Hypothalamus (tissue), 51 donors: ENCODE measurements at places on chromosomes 3 and 15.

- no peak for DNase-seq
Observed at GRCh38 chr3:63656786-63657185, 4.3 kb downstream of the SNTN start.

DNA sequence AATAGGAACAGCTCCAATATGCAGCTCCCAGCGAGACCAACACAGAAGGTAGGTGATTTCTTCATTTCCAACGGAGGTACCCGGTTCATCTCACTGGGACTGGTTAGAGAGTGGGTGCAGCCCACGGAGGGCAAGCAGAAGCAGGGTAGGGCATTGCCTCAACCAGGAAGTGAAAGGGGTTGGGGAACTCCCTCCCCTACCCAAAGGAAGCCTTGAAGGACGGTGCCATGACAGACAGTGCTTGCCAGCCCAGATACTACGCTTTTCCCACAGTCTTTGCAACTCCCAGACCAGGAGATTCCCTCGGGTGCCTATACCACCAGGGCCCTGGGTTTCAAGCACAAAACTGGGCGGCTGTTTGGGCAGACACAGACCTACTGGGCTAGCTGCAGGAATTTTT lies 576.9 kb upstream of the NECTIN3 start:
- DNase-seq: no peak

- no peak for DNase-seq
Observed at GRCh38 chr15:70435369-70435768, 328.0 kb downstream of the UACA start.

DNA sequence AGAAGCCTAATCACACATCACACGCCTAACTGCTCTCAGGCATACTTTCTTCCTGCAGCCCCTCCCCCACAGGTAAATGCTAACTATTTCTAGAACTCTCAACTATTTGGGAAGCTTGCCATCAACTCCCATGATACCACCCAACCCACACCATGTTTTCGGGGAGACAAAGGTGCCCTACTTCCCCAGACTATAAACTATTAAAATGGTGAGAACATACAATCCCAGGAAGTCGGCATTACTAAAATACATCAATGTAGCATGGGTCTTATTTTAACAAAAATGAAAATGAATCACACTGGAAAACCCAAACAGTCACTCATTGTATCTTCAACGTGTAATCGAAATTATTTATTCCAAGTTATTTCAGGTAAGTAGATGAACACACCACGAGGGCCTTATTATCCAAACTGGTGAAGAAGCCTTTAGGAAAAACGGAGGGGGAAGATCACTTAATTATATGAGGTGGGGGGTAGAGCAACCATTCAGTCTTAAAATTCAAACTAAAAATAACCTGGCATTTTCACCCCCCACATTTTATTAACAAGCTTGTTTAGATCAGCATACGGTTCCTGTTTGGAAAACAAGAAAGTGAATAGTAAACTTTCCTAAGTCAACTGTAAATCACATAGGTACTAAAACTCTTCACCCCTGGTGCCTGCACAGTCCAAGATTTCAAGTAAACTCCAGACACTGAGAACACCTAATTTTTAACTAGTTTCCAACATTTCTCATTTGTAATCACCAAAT lies 1.9 kb downstream of the TBL1XR1 start:
- no peak for DNase-seq
